Large intestine (tissue), 12 donors: ENCODE measurements at places on chromosomes 5 and 9.

DNA sequence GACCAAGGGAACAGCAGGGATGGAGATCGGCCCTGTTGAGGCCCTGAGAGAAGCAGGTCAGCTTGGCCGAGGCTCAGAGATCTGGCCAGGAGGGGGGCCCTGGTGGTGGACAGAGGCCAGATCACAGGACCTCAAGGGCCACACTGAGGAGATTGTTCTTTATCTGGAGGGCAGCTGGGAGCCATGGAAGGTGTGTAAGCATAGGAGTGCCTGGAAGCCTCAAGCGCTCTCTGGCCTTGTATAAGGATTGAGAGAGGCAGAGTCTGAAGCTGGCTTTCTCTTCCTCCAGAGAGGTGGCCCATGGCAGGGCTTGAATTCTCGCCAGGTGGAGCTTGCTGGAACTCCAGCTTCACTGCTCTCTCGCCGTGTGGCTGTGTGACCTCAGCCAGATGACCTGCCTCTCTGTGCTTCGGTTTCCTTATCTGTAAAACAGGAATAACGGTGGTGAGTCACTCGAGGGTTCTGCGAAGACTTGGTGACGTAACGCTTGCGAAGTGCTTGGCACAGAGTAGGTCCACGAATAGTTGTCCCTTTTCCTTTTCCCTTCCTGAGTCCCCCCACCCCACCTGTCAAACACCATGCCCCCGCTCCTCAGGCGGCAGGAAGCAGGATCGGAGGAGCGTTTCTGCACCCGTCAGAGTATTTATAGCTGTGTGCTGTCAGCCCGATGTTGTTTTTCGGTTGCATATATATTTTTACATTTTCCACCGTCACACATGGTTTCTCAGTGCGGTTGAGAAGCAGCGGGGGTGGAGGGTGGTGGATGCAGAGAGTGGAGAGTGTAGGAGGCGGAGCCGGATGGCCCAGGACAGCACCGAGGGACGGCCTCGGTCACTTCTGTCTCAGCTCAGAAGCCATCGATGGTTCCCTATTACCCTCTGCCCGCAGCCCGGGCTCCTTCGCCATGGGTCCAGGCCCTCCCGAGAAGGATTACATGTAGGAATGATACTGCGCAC lies 17.0 kb upstream of the CRB2 start:
- H3K27me3 ChIP-seq, result peaks cover 6% of the 10 kb centered on the region
- no peak overlapping the region for H3K4me3 ChIP-seq
- H3K36me3 ChIP-seq, result no peaks in the 10 kb centered on the region
- peaks cover 21% of the 10 kb centered on the region for H3K4me1 ChIP-seq
- no peak for DNase-seq

GRCh38 chr5:72412283-72413055 lies 92.3 kb downstream of the PTCD2 start:
- H3K4me1 ChIP-seq, result no peaks in the 10 kb centered on the region
- peaks cover 3% of the 10 kb centered on the region for H3K27me3 ChIP-seq

DNA sequence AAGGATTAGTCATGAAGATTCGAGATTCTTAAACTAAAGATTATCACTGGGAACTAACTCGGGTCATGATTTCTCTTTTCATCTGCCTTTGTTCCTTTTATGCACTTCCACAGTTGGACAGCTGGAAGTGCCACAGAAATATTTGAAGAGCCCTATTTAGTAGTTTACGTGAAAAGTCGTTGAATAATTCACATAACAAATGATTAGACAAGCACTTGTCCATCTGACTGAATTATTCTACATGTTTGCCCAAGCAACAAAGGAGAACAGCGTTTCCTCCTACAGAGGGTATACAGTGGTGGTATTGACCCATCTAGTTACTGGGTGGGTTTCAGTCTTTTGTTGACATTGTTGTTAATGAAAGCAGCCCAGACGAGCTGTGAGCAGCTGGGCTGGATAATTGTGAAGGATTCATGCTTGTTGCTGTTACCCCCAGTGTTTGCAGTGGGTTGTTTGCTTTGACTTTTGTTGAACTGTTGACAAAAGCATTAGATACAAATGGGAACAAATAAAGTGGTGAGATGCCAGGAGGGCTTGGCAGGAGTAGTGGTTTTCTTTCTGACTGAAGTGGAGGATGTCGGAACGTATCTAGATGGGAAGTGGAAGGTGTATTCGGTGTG lies 96.2 kb downstream of the TLE4 start:
- no peaks in the 10 kb centered on the region for H3K27me3 ChIP-seq
- H3K27ac ChIP-seq, result no peak overlapping the region

DNA sequence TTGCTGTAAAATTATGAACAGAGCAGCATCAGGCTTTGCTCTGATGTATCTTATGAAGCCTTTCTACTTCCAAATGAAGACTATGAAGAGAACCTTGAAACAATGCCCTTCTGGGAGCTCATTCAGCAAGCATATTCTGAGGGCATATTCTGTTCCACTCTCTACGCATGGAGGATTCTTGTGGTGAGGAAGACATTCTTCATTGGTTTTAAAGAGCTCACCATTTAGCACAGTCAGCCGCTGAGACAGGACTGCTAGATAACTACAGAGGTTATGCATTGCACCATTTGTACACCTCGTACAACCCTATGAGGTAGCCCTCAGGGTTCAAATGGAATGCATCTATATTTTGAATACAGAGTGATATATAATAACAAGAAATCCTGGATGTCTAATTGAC lies 61.0 kb downstream of the INVS start:
- no peak overlapping the region for H3K27ac ChIP-seq
- no peaks in the 10 kb centered on the region for H3K36me3 ChIP-seq
- H3K4me1 ChIP-seq, result no peaks in the 10 kb centered on the region
- DNase-seq, result no peak
- H3K27me3 ChIP-seq, result no peaks in the 10 kb centered on the region

GRCh38 chr5:97229196-97229595 lies 46.1 kb upstream of the RIOK2 start:
- H3K36me3 ChIP-seq, result no peaks in the 10 kb centered on the region
- H3K4me1 ChIP-seq, result peaks cover 3% of the 10 kb centered on the region
